ENCODE measurements at places on chromosomes 2 and 18.

- DNase-seq, result no peak
These were observed 97.0 kb downstream of the LYPD6 start for GRCh38 chr2:149427387-149427786.

GRCh38 chr18:50410894-50411293 lies 36.0 kb downstream of the SKA1 start:
- no peak for DNase-seq

DNA sequence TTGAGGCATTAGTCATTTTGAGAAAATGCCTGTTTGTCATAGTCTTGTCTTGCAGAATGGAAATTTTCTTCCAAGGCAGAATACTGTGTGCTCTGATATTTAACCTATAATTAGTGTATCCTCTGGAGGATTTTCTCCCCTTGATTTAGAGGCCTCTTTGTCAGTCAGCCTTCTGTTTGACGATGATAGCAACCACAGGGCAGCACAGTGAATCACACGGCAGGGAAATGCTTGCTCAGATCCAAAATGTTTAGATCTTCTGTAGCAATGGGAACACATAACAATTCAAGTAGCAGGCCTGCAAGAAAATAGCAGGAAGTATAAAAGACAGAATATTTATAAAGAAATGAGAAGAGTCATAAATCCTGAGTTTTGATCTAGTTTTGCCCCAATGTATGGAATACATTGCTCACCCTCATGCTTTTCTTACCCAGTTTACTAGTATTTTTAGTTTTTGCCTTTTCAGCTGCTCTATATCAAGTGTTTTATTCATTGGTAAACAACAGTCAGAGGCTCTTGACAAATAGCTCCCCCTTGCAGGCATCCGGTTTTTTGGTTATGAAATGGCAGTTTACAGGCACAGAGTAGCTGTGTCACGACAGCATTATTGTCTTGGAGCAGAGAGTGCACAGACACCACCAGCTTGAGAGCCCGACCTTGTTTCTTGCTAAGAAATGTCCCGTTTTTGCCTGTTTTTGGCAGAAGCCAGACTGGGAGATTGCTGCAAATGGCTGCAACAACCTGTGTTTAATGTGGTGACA lies 185.1 kb downstream of the MYO3B start:
- no peak for DNase-seq

GRCh38 chr2:240351088-240351741 lies 84.2 kb upstream of the GPC1 start:
- no peak for DNase-seq

DNA sequence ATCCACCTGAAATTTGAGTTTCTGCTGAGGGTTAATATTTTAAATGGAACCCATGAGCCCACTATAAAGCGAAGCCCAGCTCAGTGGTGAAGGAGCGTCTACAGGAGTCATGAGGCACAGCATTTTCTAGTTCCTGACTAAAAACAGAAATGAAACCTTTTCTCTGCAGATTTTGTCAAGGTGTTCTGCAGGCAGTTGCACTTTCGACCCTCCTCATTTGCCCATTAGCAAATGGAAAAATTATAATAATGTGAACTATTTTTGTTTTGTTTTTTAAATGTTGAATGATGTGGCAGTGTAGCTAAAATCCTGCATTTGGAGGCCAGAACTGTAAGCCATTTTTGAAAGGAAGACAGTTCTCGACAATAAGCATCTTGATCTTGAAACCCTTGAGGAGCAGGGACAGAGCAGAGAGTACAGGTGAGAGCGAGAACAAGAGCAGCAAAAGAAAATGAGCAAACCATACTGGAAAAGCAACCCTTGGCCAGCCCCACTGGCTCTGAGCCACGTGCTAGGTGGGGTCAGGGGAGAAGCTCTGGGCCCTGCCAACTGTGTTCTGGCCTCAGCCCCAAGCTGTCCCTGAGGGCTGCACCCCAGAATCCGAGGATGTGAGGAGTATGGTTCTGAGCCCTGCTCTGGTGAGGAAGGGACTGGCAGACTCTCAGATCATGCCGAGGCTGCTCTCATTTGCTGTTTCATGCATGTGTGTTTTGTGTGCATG lies 26.4 kb upstream of the COPS8 start:
- DNase-seq, result no peak

DNA sequence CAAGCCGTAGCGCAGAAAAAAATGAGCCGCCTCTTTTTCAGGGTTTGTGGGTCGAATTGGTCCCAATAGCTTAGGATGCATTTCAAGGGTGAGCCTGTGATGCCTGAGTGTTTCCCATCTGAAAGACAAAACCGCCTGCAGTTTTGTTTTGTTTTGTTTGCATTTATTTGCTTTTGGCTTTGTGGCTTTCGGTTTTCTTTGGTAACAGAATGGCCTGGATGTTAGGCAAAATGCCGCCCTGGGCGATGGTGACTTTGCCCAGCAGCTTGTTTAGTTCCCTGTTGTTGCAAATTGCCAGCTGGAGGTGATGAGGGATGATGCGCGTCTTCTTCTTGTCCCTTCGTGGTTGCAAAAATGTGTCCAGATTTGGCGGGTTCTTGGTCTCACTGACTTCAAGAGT lies 109.4 kb downstream of the LTBP1 start:
- DNase-seq, result no peak

- DNase-seq, result no peak
These were observed 266.6 kb upstream of the MYT1L start for GRCh38 chr2:2597712-2598111.

GRCh38 chr2:16120591-16121180 lies 180.3 kb downstream of the MYCN start:
- DNase-seq, result no peak

GRCh38 chr18:67577386-67577785 lies 60.9 kb upstream of the DSEL start:
- no peak for DNase-seq

GRCh38 chr2:50863856-50864255 lies 168.1 kb downstream of the NRXN1 start:
- DNase-seq, result no peak

DNA sequence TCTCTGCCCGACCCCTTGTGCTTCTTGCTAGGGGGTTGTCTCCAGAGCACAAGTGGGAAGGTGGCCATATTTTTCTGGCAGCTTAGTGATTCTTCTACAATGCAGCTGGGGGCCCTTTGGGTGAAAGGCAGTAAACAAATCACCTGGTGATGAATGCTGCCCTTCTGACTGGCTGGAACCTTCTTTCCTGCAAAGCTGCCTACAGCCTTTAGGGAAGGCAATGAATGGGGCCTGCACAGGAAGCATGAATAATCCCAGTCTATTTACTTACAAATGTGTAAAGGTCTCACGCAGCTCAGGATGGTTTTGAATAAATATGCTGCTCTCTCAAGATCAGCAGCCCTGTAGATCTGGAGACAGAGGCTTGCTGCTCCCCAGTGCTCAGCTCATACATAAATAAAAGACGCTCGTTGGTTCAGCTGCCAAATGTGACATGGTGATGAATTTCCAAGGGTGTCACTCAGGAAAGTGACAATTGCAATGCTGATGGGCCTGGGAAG lies 289.2 kb downstream of the TDRD15 start:
- DNase-seq, result no peak

DNA sequence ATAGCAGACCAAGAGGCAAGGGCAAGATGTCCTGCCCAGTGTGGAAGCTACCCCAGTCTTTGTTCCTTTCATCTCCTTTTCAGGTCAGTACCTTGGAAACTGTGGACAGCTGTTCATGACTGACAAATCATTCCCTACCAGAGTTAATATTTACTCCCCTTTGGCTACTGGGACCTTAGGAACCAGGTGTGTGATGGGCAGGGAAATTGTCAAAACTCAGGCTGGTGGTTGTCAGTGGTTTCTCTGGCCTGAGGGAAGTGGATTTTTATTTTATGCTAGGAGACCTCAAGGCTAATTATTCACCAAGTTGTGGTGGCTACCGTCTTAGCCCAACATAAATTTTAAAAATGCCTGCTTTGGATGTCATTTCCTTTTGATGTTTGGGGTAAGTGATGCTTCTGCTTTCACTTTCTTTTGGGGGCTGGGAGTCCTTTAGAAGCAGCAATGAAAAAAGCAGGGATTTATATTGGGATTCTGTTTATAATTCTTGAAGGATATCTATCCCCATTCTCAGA lies 119.3 kb downstream of the SETBP1 start:
- DNase-seq, result no peak

DNA sequence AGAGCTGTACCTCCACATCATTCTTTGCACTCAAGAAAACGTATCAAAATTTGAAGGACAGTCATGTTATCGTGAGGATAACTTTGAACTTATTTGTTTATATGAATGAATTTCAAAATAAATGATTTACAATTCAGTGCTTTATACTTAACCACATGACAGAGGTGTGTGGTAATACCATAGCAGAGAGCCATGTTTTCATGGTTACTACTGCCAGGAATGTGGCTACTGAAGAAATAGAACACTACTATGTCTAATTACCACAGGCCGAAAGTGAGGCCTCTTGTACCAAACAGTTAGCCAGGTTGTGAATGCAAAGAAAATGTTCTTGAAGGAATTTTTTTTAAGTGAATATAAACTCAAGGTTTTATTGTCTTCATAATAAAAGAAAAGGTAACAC lies 49.2 kb downstream of the AAK1 start:
- DNase-seq, result no peak

DNA sequence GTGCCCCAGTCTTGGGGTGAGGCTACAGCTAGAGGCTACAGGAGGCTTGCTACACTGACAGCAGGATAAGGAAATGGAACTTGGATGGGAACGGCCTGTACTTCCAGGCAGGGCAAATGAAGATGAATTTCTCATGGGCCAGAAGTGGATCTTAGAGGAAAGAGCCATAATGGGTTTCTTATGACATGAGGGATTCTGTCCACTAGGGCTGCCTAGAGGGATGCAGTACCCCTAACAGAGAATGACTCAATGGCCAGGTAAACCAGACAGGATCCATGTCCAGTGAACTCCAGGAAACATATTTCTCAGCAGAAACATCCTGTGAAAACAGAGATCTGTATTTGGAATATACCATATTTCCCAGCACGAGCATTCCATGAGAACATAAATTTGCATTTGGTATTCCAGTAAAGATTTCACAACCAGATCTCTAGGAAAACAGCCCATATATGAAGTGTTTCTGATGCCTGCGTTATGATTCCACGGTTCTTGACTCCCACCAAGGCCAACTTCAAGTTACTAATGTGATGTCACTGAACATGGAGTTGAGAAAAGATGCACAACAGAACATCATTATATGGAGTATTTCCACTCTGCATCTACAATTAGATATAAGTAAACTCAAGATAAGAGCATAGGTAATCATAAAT lies 11.5 kb upstream of the SLC35F5 start:
- no peak for DNase-seq

GRCh38 chr18:79792096-79792987 lies 5.4 kb upstream of the KCNG2 start:
- no peak for DNase-seq

- no peak for DNase-seq
These were observed 2.5 kb upstream of the TTLL4 start for GRCh38 chr2:218708086-218708485.

DNA sequence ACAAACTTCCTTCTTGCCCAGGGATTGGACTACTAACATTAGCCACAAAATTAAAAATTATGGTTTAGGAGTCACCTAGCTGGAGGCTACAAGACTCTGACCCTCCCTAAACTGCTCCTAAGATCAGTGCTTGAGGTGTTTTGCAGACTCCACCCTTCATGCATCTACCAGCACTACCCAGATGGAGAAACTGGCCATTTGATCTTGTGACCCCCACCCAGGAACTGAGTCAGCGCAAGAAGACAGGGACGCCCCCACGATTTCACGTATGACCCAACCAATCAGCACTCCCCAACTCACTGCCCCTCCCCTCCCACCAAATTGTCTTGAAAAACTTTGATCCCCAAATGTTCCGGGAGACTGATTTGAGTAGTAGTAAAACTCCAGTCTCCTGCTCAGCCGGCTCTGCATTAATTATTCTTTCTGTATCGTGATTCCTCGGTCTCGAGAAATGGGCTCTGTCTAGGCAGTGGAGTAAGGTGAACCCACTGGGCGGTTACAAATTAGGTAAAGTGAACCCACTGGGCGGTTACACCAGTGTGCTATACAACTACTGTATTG lies 40.1 kb upstream of the CCDC88A start:
- no peak for DNase-seq

- DNase-seq, result no peak
These were observed 316.8 kb downstream of the PIK3C3 start for GRCh38 chr18:42271647-42272414.

GRCh38 chr2:104563398-104563996 lies 290.4 kb upstream of the POU3F3 start:
- no peak for DNase-seq

- no peak for DNase-seq
These were observed 81.5 kb downstream of the MAPRE2 start for GRCh38 chr18:35122586-35123224.

- DNase-seq, result no peak
These were observed 529.8 kb upstream of the VRK2 start for GRCh38 chr2:57516698-57517340.

DNA sequence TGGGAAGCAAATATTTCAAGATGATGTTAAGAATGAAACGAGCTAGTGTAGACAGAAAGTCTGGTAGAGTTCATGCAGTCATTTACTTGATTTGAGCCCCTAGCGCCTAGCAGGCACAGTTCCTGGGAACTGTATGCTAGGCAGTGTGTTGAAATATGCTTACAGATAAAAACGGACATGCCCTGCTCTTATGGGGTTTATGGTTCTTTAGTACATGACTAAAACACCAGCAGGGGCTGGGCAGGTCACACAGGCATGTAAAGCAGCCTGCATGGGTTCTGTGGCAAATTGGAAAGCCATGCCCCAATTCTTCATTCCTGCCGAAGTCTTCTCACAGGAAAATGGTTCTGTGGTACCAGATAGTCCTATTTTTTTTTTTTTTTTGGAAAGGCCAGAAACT lies 27.3 kb upstream of the MGAT5 start:
- DNase-seq, result no peak

GRCh38 chr18:26543373-26543772 lies 5.0 kb downstream of the KCTD1 start:
- no peak for DNase-seq

- DNase-seq, result no peak
These were observed 30.3 kb upstream of the GPC1 start for GRCh38 chr2:240405133-240405532.

DNA sequence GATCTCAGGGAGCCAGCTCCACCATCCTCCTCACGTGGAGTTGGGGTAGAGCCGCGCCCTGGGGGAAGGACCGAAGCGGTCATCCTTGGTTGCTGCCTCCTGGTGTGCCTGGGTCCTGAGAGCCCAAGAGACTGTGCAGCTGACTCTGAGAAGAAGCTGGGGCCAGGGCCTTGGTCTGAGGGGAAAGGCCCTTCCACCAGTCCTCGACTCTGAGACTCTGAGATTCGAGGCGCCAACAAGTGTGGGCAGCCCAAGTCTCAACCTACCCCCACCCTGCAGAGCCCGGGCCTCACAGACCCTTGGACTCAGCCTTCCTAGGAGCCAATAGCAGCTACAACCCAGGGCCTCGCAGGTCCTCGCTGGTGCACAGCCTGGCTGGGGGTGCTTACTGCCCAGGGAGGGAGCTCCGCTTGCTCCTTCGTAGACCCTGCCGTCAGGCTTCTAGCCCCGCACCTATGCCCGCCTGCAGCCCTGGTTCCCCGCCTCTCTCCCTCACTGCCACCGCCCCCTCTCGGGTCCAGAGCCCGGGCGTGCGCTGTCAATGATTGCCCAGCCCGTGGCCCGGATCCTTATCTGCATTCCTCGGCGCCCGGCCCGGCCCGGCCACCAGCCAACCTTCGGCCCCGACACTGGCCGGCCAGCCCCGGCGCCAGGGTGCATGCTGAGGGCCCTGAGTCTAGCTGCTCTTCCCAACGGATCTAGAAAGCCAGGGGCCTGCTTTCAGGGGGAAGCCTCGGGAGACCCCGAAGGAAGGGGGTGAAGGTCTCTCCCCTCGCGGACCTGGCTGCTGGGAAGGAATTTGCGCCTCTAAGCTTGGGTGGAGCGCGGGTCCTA lies 2.0 kb downstream of the IHH start:
- no peak for DNase-seq
